ENCODE measurements at places on chromosomes 3 and 15. TPM values are rescaled to one million over a fixed set of nuclear protein-coding genes. Genes with fewer than 3 reads are reported as not detected.

IL5RA gene
- total RNA-seq: not detected

DUOXA2 gene
- not detected for total RNA-seq

NRG4 gene
- total RNA-seq: not detected

CDHR4 gene
- total RNA-seq: 1.1 TPM

ATP10A gene
- total RNA-seq: 19.9 TPM

OCA2 gene
- total RNA-seq: 3.0 TPM

MORC1 gene
- total RNA-seq: not detected

FAM227B gene
- 4.8 TPM for total RNA-seq

CD200R1 gene
- 6.5 TPM for total RNA-seq

ISLR2 gene
- total RNA-seq: 1.2 TPM

FAM219B gene
- 64.7 TPM for total RNA-seq

SLC6A20 gene
- total RNA-seq: 0.10 TPM

CCR2 gene
- 6.2 TPM for total RNA-seq

CERS3 gene
- total RNA-seq: not detected

SPINT1 gene
- 3.9 TPM for total RNA-seq

GOLGA8Q gene
- 5.7 TPM for total RNA-seq

MYRIP gene
- total RNA-seq: 11.0 TPM

TIMP4 gene
- 60.1 TPM for total RNA-seq

DPPA2 gene
- total RNA-seq: not detected

PYGO1 gene
- 10.9 TPM for total RNA-seq

ACY1 gene
- total RNA-seq: 7.2 TPM

HYAL1 gene
- total RNA-seq: 6.9 TPM

ARF4 gene
- 148 TPM for total RNA-seq

ADIPOQ gene
- total RNA-seq: 1.5 TPM

CPNE9 gene
- total RNA-seq: not detected

FEZF2 gene
- total RNA-seq: not detected

HTR3E gene
- total RNA-seq: not detected

CADPS gene
- 0.75 TPM for total RNA-seq

ARHGAP31 gene
- total RNA-seq: 29.1 TPM

ARL14 gene
- total RNA-seq: not detected

PDE8A gene
- 68.8 TPM for total RNA-seq

PPM1L gene
- 17.0 TPM for total RNA-seq

LMAN1L gene
- total RNA-seq: 0.30 TPM

DUOXA1 gene
- 4.9 TPM for total RNA-seq

DRD3 gene
- total RNA-seq: not detected

RTP3 gene
- not detected for total RNA-seq

CYP11A1 gene
- total RNA-seq: 1.3 TPM

HRH1 gene
- total RNA-seq: 22.4 TPM

CCR1 gene
- total RNA-seq: 13.9 TPM

PLS1 gene
- 1.0 TPM for total RNA-seq

NEK10 gene
- 3.5 TPM for total RNA-seq

FAM81A gene
- 0.97 TPM for total RNA-seq

ARGFX gene
- not detected for total RNA-seq
